ENCODE measurements at places on chromosomes 7 and 10.
A peak's percentile ranks its signal among the peaks of the same experiment; 100 is the strongest.

DNA sequence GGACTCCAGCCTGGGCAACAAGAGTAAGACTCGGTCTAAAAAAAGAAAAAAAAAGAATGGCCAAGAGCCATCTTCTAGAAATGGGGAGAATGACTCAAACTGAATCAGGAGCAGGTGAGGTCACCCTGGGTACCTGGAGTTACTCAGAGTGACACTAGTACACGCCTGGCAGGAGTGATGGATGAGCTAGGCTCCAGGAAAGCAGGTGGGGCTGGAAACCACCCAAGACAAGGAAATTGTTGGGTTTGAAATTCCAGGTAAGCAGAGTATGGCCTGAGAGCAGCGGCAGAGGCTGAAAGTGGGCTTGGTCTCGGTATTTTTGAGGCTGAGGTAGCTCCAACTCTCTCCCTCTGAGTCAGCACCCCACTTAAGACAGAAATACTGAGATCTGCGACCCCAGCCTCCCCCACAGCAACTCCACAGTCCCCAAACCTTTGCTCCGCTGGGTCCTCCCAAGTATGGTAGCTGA, 18.5 kb downstream of the DDIT4 start:
- no peak for DNase-seq

- DNase-seq, result no peak
Measured at GRCh38 chr7:157111311-157111710, 27.4 kb upstream of the UBE3C start.

DNA sequence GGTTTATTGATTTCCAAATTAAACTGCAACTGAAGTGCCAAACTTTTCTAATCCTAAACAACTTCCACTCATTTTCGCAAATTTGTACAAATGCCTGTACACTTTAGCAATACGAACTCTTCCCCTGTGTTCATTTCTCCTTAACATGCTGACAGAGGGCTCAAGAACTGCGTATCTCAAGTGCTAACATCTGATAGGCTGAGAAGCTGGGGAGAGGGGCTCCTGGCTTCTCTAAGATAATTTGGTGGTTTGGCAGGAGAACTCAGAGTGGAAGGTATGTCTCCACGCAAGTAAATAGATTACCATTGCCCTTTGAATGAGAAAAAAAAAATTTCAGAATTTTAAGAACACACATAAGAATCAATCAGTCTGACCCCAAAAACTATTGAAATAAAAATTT, 53.3 kb upstream of the ANLN start:
- no peak for DNase-seq

DNA sequence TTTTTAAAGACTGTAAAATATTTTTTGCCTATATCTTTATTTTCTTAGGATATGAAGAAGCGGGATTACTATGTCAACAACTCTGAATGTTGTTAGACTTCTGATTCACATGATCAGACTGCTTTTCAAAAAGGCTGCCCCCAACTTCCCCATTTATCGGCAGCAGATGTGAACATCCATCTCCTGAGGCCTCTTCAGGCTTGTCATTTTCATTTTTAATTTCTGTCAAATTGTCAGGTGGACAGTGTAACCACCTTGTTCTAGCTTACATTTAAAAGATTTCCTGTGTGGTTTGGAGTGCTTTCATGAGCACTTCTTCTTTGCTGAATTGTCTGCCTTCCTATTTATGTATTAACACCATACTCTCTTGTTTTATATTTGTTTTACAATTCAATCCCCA, 78.8 kb upstream of the GSDME start:
- DNase-seq, result no peak

DNA sequence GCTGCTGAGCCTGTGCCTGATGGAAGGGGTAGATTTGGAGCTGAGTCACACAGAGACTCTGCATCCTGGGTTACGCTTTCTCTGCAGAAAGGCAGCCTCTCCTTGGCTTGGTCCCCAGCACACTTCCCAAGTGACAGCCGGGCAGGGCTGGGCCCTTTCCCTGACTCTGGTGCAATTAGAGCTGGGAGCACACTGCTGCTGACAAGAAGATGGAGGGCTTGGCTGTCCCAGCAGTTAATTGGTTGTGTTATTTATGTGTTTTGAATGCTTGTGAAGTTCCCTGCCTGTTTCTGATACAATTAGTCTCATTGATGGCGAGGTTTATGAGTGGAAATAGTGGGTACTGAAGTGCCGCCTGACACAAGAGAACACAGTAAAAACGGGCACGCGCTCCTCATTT, 123.6 kb downstream of the TCERG1L start:
- no peak for DNase-seq

DNA sequence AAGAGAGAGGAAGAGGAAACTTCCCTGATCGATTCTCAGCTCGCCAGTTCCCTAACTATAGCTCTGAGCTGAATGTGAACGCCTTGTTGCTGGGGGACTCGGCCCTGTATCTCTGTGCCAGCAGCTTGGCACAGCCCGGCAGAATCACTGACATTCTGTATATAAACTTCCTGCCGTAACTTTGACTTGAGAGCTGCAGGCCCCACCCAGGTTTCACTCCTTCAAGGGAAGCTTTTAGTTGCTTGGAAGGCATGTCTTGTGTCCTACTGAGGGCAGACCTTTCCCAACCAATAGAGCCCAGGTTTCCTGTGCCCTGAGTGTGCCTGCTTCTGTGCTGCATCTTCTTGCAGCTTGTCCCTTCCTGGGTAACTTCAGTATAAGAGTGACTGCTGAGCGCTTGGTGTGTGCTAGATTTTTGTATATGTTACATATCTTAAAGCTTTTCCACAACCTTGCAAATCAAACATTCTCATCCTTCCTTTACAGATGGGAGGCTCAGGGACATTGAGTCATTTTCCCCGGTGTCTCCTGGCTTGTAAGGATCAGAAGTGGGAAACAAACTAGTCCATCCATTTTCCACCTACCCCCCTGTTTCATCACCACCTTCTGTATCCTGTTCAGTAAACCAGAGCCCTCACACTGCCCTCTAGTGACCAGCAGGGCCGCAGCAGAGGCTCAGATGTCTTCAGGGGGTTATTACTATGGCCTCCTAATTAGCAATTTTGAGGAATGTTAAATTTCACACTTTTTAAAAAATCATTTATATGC, 225.2 kb upstream of the PRSS58 start:
- DNase-seq, result no peak

GRCh38 chr10:103111918-103112877, 80.9 kb downstream of the NT5C2 start:
- DNase-seq, result no peak

DNA sequence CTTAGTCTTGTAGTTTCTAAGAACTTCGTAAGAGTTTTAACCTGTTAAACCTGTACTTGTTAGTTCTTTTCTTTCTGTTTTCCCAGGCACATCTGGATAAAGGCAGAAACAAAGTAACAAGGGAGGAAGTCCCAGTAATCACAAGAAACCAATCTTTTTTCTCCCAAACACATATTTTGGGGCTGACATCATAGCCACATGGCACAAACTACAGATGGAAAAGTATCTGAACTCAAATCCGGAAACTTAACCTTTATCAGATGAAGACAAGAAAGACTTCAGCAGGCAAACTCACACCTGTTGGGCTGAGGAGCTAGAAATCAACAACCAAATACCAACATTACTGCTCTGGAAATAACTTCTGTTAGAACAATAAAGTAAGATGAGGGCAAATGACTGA, 67.1 kb downstream of the CUBN start:
- no peak for DNase-seq

DNA sequence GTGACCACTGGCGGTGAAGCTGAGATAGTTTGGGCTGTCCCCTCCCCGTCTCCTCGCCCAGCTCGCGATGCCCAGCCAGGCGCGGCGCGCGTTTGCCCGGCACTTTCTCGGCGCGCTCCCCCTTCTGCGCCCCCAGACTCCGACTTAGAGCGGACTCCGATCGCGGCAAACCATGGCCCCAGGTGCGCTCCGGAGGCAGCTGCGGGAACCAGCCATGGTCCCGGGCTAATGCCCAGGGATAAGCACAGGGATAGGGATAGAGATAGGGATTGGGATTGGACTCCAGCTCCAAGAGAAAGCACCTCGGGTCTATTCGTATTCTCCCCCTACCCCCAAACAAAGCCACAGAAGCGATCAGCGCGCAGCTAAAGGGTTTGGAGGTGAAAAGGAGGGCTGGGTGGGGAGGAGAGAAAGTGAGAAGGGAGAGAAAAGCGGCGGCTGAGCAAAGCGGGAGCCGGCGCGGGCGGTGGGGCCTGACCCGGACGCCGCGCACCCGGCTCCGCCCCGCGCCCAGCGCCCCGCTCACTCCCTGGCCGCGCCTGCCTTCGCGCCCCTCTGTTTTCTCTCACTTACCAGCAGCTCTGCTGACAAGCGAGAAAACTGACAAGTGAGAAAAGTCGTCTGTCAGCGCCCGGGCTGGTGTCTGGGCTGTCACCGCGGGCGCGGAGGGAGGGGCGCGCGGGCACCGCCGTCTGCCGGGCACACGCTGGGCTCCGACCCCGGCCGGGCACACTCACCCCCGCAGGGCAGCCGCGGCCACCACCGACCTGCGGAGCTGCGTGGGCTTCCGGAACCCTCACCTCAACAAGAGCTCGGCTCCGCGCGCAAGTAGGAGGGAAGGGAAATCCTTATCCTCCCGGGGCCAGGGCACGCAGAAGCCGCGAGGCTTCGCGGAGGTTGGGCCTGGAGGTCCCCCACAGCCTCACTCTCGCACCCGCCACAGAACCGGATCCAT, at the start of gene PDE1C:
TSS of gene PDE1C (minus strand) at position 2 of the 955 bp plus-strand sequence.
- peak; percentile 21 for DNase-seq

- no peak for DNase-seq
Measured at GRCh38 chr7:138951953-138952352, 29.2 kb downstream of the KIAA1549 start.

DNA sequence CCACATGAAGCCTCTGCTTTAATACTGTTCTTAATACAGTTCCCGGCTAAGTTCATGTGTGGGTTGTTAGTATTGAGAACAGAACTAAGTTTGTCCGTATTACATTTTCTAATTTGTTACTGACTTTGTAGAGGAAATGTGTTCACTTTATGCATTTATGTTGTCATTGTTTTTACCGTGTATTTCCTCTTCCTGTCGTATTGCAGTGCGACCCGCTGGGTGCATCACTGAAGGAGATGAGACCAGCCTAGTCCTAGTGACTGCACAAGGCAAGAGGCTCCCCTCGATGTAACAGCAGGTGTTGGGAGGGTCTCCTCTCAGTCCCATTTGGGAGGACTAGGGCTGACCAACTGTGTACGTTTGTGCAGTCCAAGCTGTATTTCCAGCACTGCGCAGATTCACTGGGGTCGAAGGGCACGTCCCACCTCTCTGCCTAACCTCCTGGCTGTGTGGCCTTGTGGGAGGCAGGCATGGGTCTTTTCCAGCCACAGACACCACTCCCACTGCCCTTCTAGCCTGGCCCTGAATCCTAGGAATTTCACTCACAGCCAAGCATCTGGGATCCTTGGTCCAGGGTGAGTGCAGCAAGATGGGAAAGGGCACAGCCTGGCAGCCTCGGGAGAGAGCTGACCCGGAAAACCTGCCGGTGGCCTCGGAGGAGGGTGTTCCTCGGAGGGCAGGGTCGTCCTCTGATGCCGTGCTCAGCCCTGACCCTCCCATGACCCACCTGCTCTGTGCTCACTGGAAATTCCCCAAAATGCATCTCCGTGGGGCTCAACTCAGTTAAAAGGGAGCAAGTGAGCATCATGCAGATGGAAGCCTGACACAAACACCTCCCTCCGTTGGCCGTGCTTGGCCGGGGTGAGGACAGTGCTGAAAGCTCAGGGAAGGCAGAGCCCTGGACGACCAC, 63.9 kb upstream of the FAM20C start:
- no peak for DNase-seq

DNA sequence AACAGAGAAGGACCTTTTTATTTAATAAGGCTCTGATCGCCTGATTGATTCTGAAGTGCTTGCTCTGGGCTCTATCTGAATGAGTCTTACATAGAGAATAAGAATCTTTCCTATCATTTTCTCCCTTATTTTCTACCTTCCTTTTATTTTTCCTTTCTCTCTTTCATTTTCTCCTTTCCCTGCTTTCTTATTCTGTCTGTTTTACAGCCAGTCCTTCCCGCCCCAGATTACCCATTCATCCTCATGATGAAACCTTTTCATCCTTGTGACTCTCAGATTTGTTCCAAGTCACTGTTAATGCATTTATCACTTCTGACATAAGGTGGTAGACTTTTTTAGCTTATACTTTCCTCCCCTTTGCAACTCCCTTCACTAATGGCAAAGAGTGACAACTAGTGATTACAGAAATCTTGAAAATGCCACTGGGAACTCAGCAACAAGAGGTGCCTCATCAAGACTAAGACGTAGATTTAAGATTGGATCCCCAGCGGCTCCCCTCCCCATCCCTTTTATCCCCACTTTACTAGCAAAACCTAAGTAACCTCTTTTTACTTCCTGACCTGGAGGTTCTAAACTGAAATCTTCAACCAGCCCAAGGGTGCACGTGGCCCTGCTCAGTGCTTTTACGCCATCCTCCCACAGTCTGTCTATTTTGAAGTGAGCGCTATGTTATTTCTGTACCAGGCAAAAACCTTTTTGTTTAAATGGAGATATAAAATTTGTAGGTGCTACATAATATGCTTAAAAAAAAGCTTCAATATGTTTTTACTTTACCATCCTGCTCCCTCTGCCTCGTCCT, 179.8 kb downstream of the DYNC1I1 start:
- DNase-seq, result no peak

DNA sequence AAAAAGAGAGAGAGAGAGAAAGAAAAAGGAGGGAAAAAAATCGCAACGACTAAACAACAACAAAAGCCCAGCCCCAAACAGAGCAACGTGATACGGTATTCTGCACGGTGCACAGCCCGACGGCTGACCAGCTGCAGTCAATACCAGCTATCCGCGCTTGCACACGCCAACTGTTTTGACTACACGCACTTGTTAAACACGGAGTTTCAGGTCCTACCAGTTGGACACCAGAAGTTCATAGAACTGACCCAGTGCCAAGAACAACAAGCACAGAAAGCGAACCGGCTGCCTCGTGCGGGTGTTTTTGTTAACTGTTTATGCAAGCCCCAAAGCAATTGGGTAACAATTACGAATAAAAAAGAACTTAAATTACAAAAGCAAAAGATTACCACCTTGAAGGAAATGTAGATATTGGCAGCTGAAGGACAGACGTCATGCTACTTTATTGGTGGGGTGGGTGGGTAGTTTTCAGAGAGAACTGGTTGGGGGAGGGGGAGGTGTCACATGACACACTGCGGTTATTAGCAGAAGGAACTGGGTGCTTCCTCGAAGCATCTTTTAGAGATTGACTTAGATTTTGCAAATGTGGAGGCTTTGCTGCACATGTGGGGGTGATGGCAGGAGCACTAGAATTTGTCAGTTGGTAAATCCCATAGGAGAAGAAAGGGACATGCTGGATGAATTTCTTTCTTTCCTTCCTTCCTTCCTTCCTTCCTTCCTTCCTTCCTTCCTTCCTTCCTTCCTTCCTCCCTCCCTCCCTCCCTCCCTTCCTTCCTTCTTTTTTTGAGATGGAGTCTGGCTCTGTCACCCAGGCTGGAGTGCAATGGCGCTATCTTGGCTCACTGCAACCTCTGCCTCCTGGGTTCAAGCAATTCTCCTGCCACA, 110.6 kb upstream of the EFCAB10 start:
- no peak for DNase-seq

- no peak for DNase-seq
Measured at GRCh38 chr10:47164126-47164799, 135.7 kb upstream of the GDF10 start.

DNA sequence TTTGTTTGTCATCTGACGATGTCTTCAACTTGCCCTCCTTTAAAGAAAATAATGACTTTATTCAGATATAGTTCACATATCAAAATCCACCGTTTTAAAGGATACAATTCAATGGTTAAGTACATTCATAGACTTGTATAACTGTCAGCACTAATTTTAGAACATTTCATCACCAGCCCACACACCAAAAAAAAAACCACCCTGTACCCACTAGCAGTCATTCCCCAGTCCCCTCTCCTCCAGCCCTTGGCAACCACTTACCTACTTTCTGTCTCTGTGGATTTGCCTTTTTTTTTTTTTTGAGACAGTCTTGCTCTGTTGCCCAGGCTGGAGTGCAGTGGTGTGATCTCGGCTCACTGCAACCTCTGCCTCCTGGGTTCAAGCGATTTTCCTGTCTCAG, 5.3 kb upstream of the HILPDA start:
- DNase-seq, result no peak

Measured in neuronal stem cell (in vitro differentiated cells).